ENCODE measurements at places on chromosomes 12 and 14.

DNA sequence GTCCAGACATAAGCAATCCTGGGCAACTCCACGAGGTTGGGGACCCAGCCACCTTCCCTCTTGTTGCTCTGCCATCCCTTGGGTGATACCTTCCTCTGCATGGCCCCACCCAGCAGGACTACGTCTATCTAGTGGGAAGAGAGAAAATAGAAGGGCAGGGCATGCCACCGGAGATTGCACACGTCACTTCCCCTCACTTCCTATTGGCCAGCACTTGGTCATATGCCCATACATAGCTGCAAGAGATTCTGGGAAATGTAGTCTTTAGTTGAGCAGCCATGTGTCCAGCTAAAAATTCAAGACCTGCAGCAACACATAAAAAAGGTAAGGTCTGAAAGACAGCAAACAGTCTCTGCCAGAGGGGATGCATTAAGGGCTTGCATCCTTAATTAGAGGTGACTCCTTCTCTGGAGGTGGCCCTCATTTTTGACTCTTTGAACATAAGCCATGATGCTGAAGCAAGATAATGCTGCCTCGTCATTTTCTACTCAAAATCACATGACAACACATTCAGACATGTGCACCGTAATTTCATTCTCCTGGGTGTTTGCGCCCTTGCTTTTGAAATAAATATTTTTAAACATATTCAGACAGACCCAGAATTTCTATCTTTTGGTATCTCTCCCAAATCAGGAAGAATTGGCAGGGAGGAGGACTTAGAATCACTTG is 91.8 kb upstream of the PWP1 start:
- DNase-seq: no peak

GRCh38 chr14:69860221-69860620 is 19.0 kb upstream of the SMOC1 start:
- no peak for DNase-seq

DNA sequence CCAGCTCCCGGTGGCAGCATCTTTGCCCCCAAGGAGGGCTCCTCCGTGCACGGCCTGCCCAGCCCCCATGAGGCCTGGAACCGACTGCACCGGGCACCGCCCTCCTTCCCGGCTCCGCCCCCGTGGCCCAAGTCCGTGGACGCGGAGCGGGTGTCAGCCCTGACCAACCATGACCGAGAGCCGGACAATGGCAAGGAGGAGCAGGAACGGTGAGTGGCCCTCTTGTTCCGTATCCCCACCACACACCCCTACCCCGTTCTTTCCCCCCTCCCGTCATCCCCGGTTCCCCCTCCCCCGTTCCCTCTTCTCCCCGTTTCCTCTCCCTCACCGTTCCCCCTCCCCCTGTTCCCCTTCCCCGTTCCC is 28.3 kb downstream of the LRCOL1 start:
- DNase-seq: no peak

GRCh38 chr14:89707086-89707485 is 247.4 kb downstream of the EFCAB11 start:
- no peak for DNase-seq

DNA sequence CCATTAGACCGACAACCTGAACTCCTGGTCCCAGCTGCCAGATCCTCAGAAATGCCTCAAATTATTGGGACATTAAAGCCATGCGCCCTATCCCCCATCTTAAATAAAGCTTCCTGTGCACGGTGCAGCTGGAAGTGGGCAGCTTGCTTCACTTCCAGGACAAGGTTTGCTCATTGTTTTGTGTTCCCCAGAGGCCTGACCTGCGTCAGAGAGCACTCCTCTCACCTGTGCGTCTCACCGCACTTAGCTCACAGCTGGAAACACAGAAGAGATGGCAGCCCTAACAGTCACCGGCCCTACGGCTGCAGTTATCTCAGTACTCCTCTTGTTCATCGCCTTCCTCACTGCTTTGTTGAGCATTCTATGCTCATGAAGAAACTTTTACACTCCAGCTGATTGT is 135.5 kb downstream of the ANO2 start:
- no peak for DNase-seq

DNA sequence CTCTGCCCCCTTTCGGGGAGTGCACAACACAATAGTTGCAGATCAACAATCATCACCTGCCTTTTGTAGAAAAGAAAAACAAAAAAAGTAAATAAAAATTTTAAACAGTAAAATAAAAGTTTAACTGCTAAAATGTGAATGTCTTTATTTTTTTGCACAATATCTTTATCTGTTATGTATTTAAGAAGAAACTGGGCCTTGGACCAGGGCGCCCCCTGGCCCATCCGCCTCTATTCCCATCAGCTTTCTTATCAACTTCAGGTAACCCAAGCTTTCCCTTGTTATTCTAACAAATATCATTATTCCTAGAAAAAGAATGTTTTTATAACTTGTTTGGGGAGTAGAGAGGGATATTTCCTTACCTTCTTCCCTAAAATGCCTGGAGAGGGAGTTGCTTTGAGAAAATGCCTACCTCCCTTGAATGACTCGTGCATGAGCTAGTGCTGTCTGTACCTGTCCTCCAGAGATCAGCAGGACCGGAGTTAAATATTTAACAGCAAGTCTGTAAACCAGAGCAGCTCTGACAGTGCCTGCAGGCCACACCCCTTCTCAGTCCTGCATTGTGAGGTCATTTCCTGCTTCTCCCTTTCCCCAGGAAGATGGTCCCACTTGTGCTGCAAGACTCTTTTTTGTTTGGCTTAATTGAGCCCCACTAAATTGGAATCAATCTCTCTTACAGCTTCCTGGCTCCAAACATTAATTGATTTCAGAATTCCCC is 192.8 kb upstream of the RGS6 start:
- no peak for DNase-seq

DNA sequence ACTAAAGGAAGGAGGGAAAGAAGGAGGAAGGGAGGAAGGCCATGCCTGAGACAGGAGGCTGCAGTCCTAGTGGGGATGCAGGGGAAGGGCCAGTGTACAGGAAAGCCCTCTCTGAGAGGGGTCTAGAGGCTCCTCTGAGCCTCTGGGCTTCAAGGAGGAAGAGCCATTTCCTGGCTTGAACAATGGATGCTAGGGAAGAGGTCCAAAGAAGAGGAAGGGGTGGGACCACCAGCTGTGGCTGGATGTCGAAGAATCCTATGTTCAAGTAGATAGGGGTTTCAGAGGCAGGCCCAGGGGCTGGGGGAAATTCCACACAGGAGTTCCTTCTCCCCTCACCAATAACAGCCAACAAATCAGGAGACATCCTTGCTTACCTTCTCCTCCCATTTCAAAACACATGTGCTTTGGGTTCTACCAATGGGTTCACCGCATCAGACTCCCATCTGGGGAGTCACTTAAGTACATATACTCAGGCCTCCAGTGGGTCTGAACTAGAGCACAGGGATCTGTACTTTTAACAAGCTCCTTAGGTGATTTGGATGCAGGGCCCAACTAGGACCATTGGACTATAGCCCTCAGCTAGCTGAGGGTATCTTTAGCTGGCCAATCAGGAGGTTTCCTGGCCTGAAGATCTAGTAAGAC is 32.4 kb downstream of the PRPF40B start:
- DNase-seq: no peak

- no peak for DNase-seq
These were observed 1.4 kb downstream of the HMGA2 start for GRCh38 chr12:65825507-65826352.

- DNase-seq: no peak
These were observed 3.7 kb downstream of the LETMD1 start for GRCh38 chr12:51051787-51052186.
